NCI-H748 treated with DMSO at 0.1 percent for 48 hours (cell line): ENCODE measurements at places on chromosomes 1 and 21.

DNA sequence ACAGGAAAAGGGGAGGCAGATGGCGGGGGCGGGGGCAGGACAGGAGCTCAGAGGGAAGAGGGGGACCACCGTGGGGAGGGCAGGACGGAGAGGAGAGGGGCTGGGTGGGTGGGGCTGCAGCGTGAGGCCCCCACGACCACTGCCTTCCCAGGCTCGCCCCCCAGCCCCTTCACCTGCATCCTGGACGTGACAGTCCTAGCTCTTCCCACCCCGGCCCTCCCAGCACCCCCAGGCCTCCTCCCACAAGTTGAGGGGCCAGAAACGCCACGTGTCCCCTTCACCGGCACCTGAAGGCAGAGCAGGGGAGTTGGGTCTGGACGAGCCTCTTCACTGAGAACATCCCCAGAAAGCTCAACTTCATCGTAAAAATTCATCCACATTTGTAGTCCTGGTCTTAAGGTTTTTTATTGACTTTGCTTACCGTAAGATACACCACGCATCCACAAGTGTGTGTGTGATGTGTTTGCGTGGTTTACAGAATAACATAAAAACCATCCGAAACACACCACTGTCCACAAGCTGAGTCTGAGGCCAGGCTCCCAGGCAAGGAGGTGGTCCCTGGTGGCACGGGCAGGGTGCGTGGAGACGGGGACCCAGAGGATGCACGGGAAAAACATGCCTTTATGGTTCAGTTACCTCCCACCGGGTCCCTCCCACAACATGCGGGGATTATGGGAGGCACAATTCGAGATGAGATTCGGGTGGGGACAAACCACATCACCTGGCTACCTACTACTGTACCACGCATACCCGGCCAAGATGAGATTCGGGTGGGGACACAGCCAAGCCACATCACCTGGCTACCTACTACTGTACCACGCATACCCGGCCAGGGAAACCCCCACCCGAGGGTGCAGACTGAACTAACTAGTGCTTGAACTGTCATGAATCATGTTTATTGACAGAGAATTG, 13.9 kb upstream of the COL18A1 start:
- DNase-seq = no peak

- DNase-seq = no peak
These were observed 1152.0 kb upstream of the B3GALT2 start for GRCh38 chr1:194338241-194338948.

- DNase-seq = no peak
These were observed 25.5 kb downstream of the ODF2L start for GRCh38 chr1:86370601-86371022.

DNA sequence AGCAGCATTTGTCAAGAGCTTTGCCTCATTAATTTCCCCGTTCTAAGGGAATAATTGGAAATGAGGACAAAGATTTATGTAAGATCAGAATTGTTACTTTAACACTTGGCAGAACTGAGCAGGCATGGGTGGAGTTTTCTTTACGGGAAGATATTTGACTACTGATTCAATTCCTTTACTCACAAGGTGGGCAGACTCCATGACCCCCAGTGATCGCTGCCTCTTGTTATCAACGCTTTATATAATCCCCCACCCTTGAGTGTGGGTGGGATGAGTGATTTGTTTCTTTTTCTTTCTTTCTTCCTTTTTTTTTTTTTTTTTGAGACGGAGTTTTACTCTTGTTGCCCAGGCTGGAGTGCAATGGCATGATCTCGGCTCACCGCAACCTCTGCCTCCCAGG, 65.3 kb upstream of the TENT5B start:
- DNase-seq = no peak

- no peak for DNase-seq
These were observed 84.5 kb downstream of the CC2D1B start for GRCh38 chr1:52281518-52281917.

DNA sequence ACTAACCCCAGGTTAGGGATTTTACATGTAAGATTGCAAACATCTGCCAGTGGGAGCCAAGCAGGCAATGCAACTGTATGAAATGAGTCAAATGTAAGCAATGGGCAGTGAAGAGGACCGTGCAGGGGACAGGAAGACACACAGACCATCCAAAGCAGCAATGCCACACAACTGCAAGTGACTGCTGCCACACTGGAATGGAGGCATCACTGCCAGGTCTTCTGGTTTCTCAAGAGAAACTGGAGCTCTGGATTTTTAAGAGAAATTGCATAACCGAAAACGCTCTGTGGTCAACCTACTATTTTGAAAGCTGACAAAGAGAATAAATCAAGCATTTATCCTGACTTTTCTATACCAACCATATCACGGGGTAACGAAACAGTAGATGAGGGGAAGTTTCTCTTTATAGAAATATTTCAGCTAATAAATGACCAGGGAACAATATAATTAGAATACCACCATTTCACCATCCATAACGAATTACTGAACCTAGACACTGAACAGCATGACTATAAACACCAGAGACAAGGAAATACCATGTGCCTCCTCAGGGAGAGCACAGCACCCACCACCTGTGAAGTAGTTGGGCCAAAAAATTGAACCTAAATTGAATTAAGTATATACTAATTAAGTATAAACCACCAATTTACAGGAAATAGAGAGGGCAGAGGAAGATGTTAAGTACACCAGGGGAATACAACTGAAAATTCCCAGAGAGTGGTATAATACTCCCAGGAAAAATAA, 4.4 kb downstream of the AK2 start:
- no peak for DNase-seq

GRCh38 chr1:183276386-183277080, 90.5 kb downstream of the LAMC2 start:
- DNase-seq = no peak
